ENCODE measurements at places on chromosomes 12 and 14.

GRCh38 chr12:110001596-110001995 is 2.4 kb downstream of the ANKRD13A start:
- no peak for DNase-seq

- no peak for DNase-seq
Observed at GRCh38 chr12:93785249-93786010, 108.3 kb downstream of the CRADD start.

GRCh38 chr12:26828280-26829073 is 4.5 kb downstream of the ITPR2 start:
- DNase-seq: no peak

DNA sequence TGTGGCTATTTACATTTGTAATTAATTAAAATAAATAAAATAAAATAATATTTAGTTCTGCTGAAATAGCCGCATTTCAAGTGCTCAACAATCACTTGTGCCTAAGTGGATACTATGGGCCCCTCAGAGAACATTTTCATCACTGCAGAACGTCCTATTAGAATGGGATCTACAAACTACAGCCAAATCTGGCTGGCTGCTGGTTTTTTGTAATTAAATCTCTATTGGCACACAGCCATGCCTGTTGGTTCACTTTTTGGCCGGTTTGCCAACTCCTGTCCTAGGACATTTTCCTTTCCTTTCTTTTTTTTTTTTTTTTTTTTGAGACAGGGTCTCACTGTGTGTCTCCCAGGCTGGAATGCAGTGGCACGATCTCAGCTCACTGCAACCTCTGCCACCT is 9.8 kb downstream of the CCDC63 start:
- no peak for DNase-seq

GRCh38 chr12:63922474-63922873 is 78.0 kb downstream of the SRGAP1 start:
- DNase-seq: no peak

Measured in NCI-H748 treated with DMSO at 0.1 percent for 48 hours (cell line).